Transverse colon (tissue), 4 donors: ENCODE measurements at places on chromosomes 6 and 20.

GRCh38 chr6:124026694-124027093 is 223.0 kb downstream of the NKAIN2 start:
- no peaks in the 10 kb centered on the region for H3K36me3 ChIP-seq
- no peaks in the 10 kb centered on the region for H3K4me1 ChIP-seq
- no peak overlapping the region for H3K27ac ChIP-seq

DNA sequence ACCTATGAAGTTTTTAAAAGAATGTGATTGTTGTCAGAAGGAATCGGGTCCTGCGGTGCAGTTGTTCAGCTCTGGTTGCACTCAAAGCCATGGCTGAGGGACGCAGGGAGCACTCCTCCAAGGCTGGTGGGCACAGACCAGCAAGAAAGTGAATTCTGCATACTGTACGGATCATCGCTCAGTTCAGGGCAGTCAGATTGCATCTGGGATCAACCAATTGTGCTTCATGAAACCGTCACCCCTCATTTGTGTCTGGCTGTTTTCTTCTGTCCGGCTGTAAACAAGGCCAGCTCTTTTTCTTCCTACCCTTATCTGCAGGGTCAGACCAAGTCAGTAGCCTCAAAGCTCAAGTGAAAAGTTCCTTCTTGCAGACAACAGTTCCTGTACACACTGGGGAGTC is 478.3 kb downstream of the TFAP2A start:
- H3K27ac ChIP-seq, result no peak overlapping the region
- H3K4me3 ChIP-seq, result no peak overlapping the region
- H3K36me3 ChIP-seq, result no peaks in the 10 kb centered on the region
- H3K27me3 ChIP-seq, result no peaks in the 10 kb centered on the region

GRCh38 chr20:20741087-20742045 is 28.9 kb upstream of the RALGAPA2 start:
- no peak overlapping the region for H3K27ac ChIP-seq
- H3K36me3 ChIP-seq, result no peaks in the 10 kb centered on the region
- H3K4me1 ChIP-seq, result peaks cover 28% of the 10 kb centered on the region
- no peak overlapping the region for H3K4me3 ChIP-seq
- DNase-seq, result no peak
- H3K27me3 ChIP-seq, result no peaks in the 10 kb centered on the region

DNA sequence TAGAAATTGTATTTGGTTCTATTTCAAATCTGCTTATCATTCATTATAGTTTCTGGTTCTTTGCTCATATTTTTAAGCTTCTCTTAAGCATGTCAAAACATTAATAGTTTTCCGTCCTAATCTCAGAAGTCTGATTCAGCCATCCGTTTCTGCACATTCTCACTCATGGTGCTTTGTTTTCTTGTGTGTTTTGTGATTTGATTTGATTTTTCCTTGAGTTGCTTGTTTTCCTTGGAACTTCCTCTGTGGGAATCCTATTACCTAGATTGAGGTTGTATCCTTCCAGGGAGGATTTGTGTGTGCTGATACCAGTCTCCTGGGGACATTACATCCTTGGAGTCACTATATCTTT is 7.9 kb downstream of the SNX9 start:
- no peaks in the 10 kb centered on the region for H3K4me1 ChIP-seq
- no peak overlapping the region for H3K4me3 ChIP-seq
- no peaks in the 10 kb centered on the region for H3K27me3 ChIP-seq
- no peak overlapping the region for H3K27ac ChIP-seq
- no peak for DNase-seq
- H3K36me3 ChIP-seq, result no peaks in the 10 kb centered on the region

- H3K4me3 ChIP-seq, result no peak overlapping the region
- peaks cover 45% of the 10 kb centered on the region for H3K4me1 ChIP-seq
- H3K27ac ChIP-seq, result peak overlapping the region; percentile 39
- H3K36me3 ChIP-seq, result no peaks in the 10 kb centered on the region
- H3K27me3 ChIP-seq, result peaks cover 61% of the 10 kb centered on the region
Measured at GRCh38 chr20:62819494-62820174, 2.8 kb downstream of the COL9A3 start.

- no peak for DNase-seq
- H3K4me1 ChIP-seq, result no peaks in the 10 kb centered on the region
- H3K27me3 ChIP-seq, result no peaks in the 10 kb centered on the region
Measured at GRCh38 chr6:62465206-62465605, 179.2 kb upstream of the KHDRBS2 start.

DNA sequence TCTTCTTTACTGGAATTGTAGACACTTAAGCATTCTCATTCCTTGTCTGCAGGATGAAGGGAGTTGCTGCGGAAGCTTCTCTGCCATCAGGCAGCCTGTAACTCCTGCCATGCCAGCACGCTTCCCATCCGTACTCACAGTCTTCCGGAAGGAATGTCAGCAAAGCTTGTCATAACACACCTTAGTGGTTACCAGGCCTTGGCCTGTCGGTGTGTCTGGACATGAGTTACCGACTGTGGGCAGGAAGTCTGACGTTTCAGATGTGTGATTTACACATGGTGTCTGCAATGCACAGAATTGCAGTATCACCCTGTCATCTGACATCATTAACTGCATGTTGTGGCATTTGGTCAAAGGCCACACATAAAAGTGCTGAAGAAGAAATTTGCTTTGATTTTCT is 102.2 kb downstream of the SLC24A3 start:
- no peaks in the 10 kb centered on the region for H3K36me3 ChIP-seq
- no peak overlapping the region for H3K27ac ChIP-seq
- H3K4me1 ChIP-seq, result no peaks in the 10 kb centered on the region
- H3K27me3 ChIP-seq, result no peaks in the 10 kb centered on the region

- no peaks in the 10 kb centered on the region for H3K27me3 ChIP-seq
- H3K27ac ChIP-seq, result no peak overlapping the region
- H3K36me3 ChIP-seq, result no peaks in the 10 kb centered on the region
- H3K4me3 ChIP-seq, result no peak overlapping the region
- peaks cover 3% of the 10 kb centered on the region for H3K4me1 ChIP-seq
- DNase-seq, result no peak
Measured at GRCh38 chr6:138005846-138006245, 101.4 kb downstream of the PERP start.

DNA sequence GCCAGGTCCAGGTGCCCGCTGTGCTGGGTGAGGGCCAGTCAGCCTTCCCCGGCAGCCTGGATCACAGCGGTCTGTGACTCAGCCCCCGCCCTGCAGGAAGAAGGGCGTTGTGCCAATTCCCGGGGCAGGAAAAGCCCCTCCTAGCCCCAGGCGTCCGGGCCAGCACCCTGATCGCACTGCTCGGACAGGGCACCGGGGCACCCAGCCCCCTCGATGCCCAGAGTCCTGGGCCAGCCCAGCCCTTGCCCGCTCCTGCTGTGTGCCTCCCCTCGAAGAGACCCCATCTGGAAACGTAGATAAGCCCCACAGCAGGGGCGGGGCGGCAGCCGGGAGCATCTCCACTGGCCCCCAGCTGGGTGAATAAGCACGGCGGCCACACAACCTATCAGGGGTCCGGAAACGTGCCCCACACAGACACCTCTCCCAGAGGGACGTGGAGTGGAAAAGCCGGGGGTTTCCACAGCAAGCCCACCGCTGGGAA is 9.9 kb downstream of the LAMA5 start:
- H3K36me3 ChIP-seq, result no peaks in the 10 kb centered on the region
- H3K4me1 ChIP-seq, result peaks cover 62% of the 10 kb centered on the region
- H3K4me3 ChIP-seq, result no peak overlapping the region

DNA sequence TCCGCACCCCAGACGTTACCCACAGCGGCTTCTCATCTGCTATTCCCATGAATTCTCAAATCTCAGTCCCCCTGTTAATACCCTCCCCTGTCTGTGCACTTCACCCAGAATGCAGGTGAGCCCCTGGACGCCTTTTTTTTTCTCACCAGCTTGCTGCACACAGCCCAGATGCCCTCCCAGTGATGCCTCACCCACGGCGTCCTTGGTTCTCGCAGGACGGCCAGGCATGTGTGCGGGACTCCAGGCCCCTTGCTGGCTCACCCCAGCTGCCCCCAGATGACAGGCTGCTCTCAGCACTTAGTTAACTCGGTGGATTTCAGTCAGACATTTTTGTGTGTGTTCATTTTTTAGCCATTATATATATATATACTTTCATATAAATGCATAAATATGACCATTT is 25.4 kb upstream of the PI16 start:
- H3K27ac ChIP-seq, result no peak overlapping the region
- no peaks in the 10 kb centered on the region for H3K27me3 ChIP-seq
- H3K4me1 ChIP-seq, result peaks cover 33% of the 10 kb centered on the region
- no peaks in the 10 kb centered on the region for H3K36me3 ChIP-seq
- no peak overlapping the region for H3K4me3 ChIP-seq
